ENCODE measurements at places on chromosomes 12 and 14.

- peak; percentile 72 for DNase-seq
Measured at GRCh38 chr12:124321040-124321481, 26.2 kb downstream of the RFLNA start.

DNA sequence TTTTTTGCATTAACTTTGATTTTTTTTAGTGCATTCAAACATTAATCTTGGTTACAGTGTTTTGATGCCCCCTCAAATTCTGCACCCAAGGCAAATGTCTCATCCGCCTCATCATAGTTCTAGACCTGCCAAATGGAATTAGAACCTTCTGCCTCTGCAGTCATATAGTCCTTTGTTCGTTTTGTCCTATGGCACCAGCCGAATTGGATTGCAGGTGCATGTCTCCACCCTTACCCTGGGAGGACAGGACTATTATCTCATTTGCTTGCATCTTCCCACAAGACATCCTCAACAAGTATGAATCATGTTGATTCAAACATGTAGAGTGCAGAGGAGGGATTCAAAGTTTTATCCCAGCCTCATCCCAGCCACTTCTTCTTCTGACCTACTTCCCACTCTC, 579.1 kb downstream of the VRK1 start:
- no peak for DNase-seq

DNA sequence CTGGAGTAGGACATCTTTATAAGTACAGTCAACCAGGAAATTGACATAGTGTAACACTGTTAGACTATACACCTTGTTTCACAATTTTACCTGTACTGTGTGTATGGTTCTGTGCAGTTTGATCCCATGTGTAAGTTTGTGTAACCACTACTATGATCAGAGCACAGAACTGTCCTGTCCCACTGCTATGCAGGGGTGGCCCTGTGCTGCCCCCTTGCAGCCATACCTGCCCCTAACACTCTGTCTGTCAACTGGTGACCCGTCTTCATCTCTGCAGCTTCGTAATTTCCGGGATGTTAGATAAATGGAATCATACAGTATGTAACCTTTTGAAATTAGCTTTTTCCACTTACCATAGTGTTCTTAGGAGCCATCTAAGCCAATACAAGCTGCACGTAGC, 58.7 kb upstream of the RD3L start:
- peak; percentile 59 for DNase-seq

DNA sequence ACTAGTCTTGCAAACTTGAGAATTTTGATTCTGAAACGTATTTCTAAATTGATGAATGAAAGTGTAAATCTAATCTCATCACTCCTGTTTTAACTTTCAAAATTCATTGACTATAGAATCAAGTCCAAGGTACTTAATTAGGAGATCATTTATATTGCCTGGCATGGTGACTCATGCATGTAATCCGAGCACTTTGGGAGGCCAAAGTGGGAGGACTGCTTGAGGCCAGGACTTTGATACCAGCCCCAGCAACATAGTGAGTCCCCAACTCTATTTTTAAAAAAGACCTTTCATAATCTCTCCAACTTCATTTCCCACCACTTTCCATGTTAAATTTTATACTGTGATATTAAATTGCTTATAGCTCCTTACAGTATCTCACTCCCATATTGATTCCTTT, 3.0 kb upstream of the MIPOL1 start:
- DNase-seq: no peak

DNA sequence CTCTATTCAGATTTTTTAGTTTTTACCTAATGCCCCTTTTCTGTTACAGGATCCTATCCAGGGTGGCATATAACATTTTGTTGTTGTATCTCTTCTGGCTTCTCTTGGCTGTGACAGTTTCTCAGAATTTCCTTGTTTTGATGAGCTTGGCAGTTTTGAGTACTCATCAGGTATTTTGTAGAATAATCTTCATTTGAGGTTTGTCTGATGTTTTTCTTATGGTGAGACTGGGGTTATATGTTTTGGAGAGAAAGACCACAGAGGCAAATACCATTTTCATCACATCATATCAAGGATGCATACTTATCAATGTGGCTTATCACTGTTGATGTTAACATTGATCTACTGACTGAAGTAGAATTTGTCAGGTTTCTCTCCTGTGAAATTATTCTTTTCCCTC, 14.0 kb upstream of the LYZ start:
- DNase-seq: no peak

DNA sequence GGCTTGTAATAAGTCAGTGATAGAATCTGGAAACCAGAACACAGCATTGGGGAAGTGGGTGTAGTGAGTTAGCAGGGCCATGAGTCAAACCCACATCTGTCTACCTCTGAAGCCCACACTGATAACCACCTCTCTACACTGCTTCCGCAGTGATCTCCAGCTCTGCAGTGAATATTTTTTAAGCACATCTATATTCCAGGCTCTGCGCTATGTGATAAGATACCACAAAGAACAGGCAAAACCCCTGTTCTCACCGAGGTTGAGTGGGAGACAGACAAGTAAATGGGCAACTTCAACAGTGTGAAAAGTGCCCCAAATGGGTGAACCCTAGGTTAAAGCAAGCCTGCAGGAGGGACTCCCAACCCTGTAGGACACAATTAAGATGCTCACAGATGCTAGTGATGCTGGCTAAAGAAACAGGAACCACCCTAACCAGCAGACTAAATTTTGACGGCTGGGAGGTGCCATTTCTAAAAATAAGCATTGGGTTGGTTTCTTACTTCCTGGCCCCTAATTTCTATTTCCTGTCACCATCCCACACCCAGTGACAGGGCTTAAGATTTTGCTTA, 375.0 kb downstream of the DPF3 start:
- DNase-seq: peak; percentile 90

- DNase-seq: no peak
Measured at GRCh38 chr12:19988948-19989347, 379.4 kb upstream of the PDE3A start.

- DNase-seq: no peak
Measured at GRCh38 chr12:132204063-132204792, 60.0 kb downstream of the NOC4L start.

GRCh38 chr14:68891851-68892660, 87.0 kb downstream of the ACTN1 start:
- no peak for DNase-seq

- no peak for DNase-seq
Measured at GRCh38 chr12:9076733-9077132, 39.0 kb downstream of the A2M start.

GRCh38 chr12:82659343-82660207, 27.1 kb upstream of the TMTC2 start:
- no peak for DNase-seq

DNA sequence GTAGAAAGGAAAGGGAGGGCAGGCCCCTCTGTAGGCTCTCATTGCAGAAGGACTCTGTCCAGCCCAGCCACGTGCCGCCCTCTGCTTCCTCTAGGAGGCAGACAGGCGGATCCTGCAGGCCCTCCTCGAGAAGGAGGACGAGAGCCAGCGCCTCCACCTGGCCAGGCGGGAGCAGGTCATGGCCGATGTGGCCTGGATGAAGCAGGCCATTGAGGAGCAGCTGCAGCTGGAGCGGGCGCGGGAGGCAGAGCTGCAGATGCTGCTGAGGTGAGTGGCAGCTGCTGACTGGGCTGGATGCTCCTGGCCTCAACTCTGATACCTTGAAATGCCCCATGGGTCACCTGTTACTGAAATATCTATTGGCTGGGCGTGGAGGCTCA, 10.9 kb downstream of the TCHP start:
- peak; percentile 73 for DNase-seq

- no peak for DNase-seq
Measured at GRCh38 chr14:103868242-103868897, 21.0 kb upstream of the PPP1R13B start.

DNA sequence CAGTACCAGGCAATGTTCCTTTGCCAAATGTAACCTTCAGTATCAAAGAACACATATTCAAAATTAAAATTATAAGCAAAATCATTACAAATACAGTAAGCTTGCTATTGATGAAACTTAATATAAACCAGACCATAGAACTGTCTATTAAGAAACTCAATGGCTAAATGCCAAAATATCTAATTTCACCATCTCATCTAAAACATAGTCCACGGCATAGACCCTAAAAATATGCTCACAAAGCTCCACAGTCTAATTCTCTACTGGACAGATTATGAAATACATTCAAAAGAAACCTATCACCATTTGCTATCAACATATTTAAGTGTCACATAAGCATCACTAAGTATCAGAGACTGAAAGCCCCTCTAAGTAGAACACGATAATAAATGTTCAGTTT, 25.2 kb downstream of the DUSP16 start:
- DNase-seq: no peak

DNA sequence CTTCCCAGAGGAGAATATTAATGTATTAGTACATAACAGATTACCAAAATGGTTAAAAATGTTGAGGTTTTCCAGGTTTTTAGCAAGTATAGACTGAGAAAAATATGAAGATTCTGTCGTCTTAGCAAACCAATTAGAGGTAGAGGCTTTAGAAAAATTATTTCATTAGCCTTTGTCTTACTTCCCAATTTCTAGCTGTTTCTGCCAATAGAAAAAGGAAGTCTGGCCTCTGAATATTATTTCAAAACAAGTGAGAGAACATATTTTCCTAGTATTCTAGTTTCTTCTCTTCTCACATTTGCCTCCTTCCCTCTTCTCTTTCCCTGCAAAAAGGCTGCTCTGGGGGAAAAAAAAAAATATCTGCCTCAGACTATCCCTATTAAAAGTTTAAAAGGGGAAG, 16.4 kb downstream of the IPO8 start:
- DNase-seq: peak; percentile 16

GRCh38 chr12:53101931-53102781, 1.1 kb upstream of the SOAT2 start:
- no peak for DNase-seq

- DNase-seq: peak; percentile 72
Measured at GRCh38 chr14:45426685-45427282, 173.8 kb upstream of the MIS18BP1 start.

DNA sequence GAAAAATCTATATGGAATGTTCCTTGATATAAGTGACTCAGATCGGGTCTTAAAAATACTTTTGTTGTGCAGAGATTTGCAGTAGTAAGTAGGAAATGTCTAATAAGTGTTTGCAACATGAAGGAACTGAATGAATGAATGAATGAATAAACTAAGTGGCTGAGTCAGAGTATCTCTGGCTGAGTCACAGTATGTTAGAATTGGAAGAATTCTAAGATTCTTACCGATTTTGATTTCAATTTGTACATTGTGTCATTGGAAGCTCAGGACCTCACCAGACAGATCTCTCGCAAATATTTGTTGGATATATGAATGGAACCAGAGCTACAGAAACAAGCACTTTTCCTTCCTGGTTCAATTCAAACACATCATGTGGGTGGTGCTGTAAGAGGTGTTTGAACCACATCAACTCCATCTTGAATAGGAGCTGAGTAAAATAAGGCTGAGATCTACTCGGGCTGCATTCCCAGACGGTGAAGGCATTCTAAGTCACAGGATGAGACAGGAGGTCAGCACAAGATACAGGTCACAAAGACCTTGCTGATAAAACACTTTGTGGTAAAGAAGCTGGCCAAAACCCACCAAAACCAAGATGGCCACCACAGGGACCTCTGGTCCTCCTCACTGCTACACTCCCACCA, 123.9 kb upstream of the FOXN3 start:
- no peak for DNase-seq

GRCh38 chr12:14920475-14921126, 17.7 kb downstream of the ERP27 start:
- DNase-seq: peak; percentile 64

DNA sequence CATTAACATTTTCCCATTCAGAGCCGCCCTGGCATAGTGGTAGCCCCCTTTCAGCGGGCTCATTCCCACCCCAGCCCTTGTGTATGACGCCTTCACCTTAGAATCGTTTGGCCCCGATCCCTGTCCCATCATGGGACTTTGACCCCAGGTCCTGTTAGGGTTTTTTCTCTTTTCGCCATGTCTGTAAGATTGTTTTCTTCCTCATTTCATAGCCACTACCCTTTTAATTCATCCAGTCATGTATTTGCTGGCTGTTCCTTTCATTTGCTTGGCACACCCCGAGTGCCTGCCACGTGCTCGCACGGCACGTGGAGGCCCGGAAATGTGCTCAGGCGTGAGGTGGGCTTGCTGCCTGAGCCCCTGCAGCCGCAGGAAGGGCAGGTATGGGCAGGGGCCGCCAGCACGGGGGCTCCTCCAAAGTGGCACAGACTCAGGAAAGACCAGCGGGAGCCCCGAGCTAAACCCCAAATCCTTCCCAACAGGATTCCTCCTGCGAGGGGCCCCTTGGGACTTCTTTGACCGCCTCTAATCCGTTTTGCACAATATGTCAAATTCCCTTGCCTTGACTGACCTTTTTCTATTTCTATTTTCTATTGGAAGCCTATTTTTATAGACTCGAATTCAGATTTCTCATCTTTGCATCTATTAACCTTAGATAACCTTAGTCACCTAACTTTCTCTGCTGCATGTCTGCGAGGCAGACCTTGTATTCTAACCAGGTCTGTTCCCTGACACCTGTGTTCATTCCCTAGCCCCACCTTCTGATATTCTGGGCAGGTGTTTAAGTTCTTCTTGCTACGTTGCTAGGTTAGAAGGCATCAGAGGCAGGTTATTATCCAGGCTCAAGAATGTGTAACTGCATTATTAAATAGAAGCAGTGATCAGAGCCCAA, 114.8 kb downstream of the EML1 start:
- DNase-seq: no peak

DNA sequence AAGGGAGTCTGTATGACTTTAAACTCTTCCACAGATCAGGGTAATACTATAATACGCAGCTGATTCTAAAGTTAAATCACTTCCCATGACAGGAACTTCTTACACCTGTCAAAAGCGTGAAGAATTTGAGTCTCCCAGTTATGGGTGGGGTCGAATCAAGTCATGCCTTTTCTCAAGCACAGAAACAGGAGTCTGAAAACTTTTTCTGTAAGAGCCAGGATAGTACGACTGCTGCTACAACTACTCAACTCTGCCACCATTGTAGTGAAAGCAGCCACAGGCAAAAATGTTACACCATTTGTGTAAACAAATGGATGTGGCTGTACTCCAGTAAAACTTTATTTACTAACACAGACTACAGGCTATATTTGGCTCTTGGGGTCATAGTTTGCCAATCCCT, 90.3 kb downstream of the DUSP6 start:
- DNase-seq: no peak

DNA sequence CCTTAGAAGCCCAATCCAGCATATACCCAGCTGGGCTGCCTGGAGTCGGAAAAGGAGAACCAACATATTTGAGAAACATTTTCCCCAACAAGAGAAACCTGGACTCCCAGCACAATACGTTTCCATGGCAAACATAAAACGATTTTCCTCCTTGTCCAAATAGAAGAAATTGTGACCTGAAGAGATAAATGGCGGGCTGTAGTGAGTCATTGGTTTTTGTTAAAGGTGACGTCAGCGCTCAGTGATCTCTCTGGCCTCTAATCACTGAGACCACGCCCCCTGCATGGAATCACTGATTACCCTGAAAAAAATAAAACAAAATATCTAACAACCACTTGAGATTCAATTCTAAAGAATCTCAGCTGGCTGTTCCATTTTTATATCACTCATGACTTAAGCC, 6.0 kb downstream of the CCDC60 start:
- no peak for DNase-seq

Measured in hematopoietic multipotent progenitor cell treated with erythropoietin and hydrocortisone succinate and interleukin-3 and kit ligand, for 4 days (in vitro differentiated cells).